ENCODE measurements at places on chromosomes 11 and 22. TPM values are rescaled to one million over a fixed set of nuclear protein-coding genes. Genes with fewer than 3 reads are reported as not detected.

TSGA10IP gene
- total RNA-seq, result not detected

PRR33 gene
- total RNA-seq, result 0.54 TPM

TENM4 gene
- total RNA-seq, result under 0.01 TPM

MAP6 gene
- under 0.01 TPM for total RNA-seq

CDC42EP1 gene
- total RNA-seq, result under 0.01 TPM

BARX2 gene
- total RNA-seq, result not detected

MAPK8IP2 gene
- total RNA-seq, result 0.27 TPM

CBX7 gene
- 10.0 TPM for total RNA-seq

GPHA2 gene
- not detected for total RNA-seq

TMEM45B gene
- 0.27 TPM for total RNA-seq

ANO9 gene
- total RNA-seq, result 7.0 TPM

NNMT gene
- 0.27 TPM for total RNA-seq

ANGPTL5 gene
- total RNA-seq, result not detected

MDK gene
- total RNA-seq, result 46.3 TPM

C1QTNF6 gene
- 1.6 TPM for total RNA-seq

CCDC87 gene
- 0.27 TPM for total RNA-seq

MPEG1 gene
- total RNA-seq, result 1.9 TPM

TIMP3 gene
- total RNA-seq, result 5.9 TPM

ELFN2 gene
- total RNA-seq, result under 0.01 TPM

LRP4 gene
- total RNA-seq, result 7.5 TPM

PIK3IP1 gene
- total RNA-seq, result 67.9 TPM

MS4A8 gene
- not detected for total RNA-seq

RAPSN gene
- 0.54 TPM for total RNA-seq

MOV10L1 gene
- total RNA-seq, result 0.27 TPM

IGLL1 gene
- total RNA-seq, result 203 TPM

LSP1 gene
- 79.4 TPM for total RNA-seq

RIBC2 gene
- 0.54 TPM for total RNA-seq

OR51B2 gene
- total RNA-seq, result 0.27 TPM

PKDREJ gene
- under 0.01 TPM for total RNA-seq

IL18 gene
- total RNA-seq, result 26.4 TPM

SIPA1 gene
- 154 TPM for total RNA-seq

EFCAB6 gene
- total RNA-seq, result 0.54 TPM

KCNA4 gene
- total RNA-seq, result under 0.01 TPM

TREH gene
- total RNA-seq, result not detected

Measured in hematopoietic multipotent progenitor cell (in vitro differentiated cells).